ENCODE measurements at places on chromosomes 6 and 20.

GRCh38 chr20:25622450-25623224, 1.2 kb downstream of the NANP start:
- no peak for DNase-seq

DNA sequence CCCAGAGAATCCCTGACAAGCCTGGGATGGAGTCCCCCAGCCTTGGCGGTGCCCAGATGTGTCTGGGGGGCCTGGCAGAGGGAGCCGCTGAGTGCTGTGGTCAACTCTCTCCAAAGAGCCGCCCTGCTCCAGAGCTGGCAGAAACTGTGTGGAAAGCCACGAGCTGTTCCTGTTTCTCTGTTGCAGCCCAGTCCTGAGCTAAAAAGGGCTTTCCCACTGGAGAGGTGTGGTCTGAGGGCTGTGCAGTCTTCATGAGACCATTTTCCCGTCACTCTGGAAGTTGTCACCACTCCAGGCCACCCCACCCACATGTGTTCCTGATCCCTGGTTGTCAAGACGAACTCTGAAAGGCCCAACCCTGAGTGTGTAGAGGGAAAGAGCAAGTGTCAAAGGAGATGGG, 99.7 kb upstream of the KCNK16 start:
- no peak for DNase-seq

- DNase-seq: no peak
Measured at GRCh38 chr6:15376900-15377487, 131.1 kb downstream of the JARID2 start.

- DNase-seq: no peak
Measured at GRCh38 chr6:47977314-47977713, 133.7 kb downstream of the PTCHD4 start.

DNA sequence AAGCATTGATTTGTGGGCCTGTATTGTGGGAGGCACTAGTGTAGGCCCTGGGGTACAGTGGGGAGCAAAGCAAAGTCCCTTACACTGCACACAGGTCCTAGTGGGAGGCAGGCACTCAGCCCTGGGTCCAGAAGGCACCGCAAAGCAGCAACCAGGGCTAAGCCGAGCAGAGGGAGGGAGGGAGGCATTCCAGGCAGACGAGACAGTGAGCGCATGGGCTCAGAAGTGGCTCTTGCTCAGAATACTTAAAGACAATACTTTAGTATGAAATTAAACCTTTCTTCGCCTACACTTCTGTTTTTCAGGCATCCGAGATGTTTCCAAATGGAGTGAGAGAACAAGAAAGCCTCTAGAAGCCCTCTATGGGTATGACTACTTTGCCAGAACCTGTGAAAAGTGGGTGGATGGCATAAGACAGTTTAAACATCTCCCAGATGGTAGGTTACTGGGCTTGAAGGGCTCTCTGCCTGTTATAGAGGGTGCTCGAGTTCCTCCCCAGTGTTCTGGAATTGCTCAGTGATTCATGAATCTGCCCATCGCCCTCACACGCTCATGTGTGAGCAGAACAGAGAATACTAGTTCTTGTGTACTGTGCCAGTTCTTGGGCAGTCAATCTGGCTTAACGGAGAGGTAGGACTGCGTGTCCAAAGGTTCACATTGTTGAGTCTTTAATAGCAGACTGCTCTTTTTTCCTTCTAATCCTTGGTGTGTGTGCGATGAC, 18.7 kb downstream of the BPHL start:
- DNase-seq: no peak

GRCh38 chr6:31681135-31681671, 336 bp upstream of the LY6G5C start:
- DNase-seq: no peak

DNA sequence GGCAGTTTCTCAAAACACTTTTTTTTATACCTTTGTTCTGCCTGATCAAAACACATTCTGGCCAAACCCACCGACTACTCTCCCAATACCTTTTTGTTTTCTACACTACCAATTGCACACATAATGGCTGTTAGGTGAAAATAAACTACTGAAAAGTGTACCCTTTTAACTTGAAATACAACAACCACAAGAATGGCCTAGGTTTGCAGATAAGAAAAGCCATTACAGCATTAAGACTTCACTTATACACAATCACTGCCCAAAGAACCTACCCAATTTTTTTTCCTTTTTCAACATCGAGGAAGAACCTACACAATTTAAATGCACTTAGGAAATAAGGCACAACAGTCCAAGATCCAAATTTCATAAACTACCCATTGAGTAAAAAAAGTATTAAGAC, 1.8 kb downstream of the SEC63 start:
- no peak for DNase-seq

Data from stimulated activated CD4-positive, alpha-beta T cell treated with anti-CD3 and anti-CD28 coated beads, Interleukin-1b, Interleukin-23, amount 100 ng/mL, for 1 hour (primary cell).